Amygdala (tissue), 56 donors: ENCODE measurements at places on chromosomes 5 and 9.

GRCh38 chr5:127923804-127924570, 159.6 kb upstream of the SLC12A2 start:
- DNase-seq = no peak

- no peak for DNase-seq
Observed at GRCh38 chr9:110828264-110828663, 159.7 kb downstream of the MUSK start.

GRCh38 chr5:93150311-93151012, 430.6 kb downstream of the NR2F1-AS1 start:
- no peak for DNase-seq

DNA sequence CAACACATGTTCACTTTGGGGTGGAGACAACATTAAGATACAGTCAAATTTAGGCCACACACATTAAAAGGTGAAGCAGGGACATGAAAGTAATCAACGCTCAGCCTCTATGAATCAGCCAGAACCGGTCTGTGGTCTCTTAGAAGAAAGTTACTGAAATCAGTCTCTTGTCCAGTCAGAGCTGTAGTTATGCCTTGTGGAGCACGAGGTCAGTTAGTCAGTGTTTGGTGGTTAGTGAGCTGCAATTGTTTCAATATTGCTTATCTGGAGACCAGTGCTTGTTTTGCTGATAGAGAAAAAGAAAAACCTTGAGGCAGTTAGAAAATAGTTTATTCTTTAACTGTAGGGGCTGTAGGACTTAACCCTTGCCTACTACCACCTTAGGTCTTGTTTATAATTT, 157.8 kb upstream of the RASEF start:
- no peak for DNase-seq

DNA sequence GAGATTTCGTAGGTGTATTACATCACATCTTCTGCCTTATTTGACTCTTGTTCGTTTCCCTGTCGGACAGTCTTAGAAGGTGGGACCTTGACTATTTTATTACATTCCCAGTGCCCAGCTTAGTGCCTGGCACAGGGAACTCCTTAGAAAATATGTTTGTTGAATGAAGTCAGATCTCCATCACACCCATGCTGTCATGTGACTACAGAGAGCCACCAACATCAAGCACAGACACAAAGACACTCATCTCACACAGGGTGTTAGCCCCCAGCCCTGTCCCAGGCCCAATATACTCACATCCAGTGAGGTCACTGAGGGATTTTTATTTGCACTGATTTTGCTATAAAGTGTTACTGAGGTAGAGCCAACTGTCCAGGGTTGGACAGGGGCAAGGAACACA, 692 bp upstream of the SRA1 start:
- DNase-seq = no peak

DNA sequence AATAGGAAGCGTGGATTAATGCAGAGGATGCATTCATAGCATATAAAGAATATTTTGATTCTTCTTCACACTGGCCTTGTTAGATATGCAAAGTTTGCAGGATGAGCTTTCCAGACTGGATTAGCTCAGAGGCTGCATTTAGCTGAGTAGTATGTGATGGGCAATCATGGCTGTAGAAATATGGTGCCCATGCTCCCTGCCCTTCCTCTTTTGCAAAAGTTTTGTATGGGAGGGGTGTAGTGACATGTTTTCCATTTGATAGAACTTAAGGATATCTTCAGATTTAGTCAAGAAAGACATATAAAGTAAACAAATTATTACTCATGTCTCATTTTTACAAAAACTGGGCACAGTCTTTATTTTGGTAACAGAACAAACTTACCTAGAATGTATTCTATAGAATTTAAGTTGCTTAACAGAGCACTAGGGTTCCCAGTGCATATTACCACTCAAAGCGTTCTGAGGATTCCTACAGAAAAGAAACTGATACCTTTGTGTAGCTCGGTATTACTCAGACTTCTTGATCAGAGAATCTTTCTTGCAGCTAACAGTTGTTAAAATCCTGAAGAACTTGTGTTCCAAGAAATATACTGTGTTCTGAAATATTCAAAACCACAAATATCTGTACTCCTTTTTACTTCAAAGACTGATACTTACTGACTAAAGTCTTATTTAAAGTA, 9.8 kb downstream of the GTF3C4 start:
- DNase-seq = no peak
